ENCODE measurements at places on chromosomes 16 and 17. TPM values are rescaled to one million over a fixed set of nuclear protein-coding genes. Genes with fewer than 3 reads are reported as not detected.
A peak's percentile ranks its signal among the peaks of the same experiment; 100 is the strongest.

DNA sequence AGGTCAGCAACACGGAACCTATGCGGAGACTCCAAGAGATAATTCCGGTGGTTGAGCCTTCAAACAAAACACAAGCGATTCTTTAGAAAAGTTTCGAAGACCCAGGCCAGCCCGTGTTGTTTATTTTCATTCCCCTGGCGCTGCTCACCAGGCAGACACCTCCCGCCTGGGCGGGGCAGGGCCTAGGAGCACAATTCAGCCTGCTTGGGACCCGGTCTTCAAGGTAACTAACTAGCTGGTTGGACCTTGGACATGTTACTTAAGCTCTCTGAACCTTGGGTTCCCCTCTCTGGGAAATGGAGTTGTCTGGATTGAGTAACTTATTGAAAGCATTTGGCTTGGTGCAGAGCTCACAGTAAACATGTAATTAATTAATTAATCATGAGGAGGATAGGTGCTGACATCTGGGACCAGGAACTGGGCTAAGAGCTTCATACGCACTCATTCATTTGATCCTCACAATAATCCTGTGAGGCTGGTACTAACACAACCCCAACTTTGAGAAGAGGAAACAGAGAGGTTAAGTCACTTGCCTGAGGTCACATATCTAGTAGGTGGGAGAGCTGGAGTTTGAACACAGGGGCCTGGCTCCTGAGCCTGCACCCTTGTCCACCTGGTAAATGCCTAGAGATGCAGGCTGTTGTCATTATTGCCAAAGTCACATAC lies 125.3 kb upstream of the SMURF2 start:
- H3K36me3 ChIP-seq = peaks cover 48% of the 10 kb centered on the region
- no peak for DNase-seq
- no peak overlapping the region for H3K4me3 ChIP-seq
- peaks cover 14% of the 10 kb centered on the region for H3K4me1 ChIP-seq
- no peak overlapping the region for H3K27ac ChIP-seq

DNA sequence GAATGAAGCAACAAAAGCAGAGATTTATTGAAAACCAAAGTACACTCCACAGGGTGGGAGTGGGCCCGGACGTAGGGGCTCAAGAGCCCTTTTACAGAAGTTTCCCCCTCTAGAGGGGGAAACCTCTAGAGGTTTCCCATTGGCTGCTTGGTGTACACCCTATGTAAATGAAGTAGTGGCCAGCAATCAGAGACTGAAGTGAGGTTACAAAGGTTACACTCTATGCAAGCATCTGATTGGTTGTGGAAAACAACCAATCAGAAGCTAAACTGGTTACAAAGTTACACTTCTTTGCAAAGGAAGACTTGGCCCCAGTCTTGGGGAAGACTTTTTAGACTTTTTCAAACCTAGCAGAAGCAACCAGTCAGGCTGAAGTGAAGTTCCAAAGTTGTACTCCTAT lies 27.1 kb downstream of the CRAMP1 start:
- no peak for DNase-seq
- H3K27ac ChIP-seq = no peak overlapping the region
- no peaks in the 10 kb centered on the region for H3K27me3 ChIP-seq

Gene EIF3CL
- total RNA-seq = 155 TPM

GRCh38 chr16:87288753-87289362 lies 28.3 kb downstream of the C16orf95 start:
- H3K4me3 ChIP-seq = no peak overlapping the region
- no peaks in the 10 kb centered on the region for H3K36me3 ChIP-seq
- H3K27ac ChIP-seq = no peak overlapping the region
- H3K4me1 ChIP-seq = no peaks in the 10 kb centered on the region

Gene ELAC2
- total RNA-seq = 40.5 TPM

DNA sequence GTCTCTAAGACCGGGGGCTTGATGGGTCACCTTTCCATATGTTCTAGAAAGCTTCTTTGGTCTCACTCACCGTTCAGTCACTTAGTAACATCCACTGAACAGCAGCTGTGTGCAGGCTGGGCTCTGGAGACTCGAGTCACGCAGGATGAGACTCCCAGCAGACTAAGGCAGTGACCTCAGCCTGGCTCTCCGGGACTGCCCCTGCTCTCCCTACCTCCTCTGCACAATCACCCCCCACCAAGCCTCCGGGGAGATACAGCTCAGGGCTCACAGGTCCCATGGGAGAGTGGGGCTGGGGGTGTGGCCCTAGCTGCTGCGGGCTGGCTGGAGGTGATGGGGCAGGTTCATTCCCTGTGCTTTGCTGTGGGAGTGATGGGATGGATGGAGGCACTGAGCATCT lies 14.1 kb downstream of the FLYWCH2 start:
- no peak overlapping the region for H3K4me3 ChIP-seq
- H3K27me3 ChIP-seq = no peaks in the 10 kb centered on the region
- H3K27ac ChIP-seq = no peak overlapping the region
- no peak for DNase-seq
- peaks cover 4% of the 10 kb centered on the region for H3K36me3 ChIP-seq

DNA sequence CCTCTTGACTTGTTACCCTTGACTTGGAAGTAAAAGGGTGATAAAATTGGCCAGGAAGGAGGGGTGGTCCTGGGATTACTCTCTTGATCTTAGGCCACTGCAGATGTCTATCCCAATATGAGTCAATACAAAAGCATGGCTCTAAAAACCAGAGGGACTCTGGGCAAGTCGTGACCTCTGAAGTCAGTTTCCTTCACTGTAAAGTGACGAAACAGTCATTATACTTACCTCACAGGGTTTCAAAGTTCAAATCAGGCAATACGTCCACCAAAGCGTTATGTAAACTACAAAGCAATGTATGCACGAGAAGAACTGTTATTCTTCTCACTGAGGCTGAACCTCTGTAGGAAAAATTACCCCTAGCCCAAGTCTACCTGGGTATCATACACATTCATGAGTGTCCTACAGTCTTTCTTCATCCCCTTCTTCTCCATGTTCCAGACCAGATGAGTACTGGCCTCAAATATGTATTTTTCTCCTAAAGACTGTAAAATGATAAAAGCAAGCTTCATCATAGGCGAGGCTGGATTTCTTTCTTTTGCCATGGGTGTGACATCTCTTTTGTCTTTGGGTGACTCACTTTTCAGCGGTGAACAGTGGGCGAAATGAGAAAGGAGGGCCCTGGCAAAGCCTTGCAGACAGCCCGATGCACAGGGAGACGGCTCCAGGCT lies 34.5 kb upstream of the CLEC18B start:
- no peak for DNase-seq

GRCh38 chr17:82689077-82689476 lies 9.4 kb downstream of the RAB40B start:
- no peak overlapping the region for H3K4me3 ChIP-seq
- peak; percentile 60 for DNase-seq
- H3K27me3 ChIP-seq = no peaks in the 10 kb centered on the region
- no peaks in the 10 kb centered on the region for H3K36me3 ChIP-seq

- H3K27me3 ChIP-seq = no peaks in the 10 kb centered on the region
- no peak for DNase-seq
- no peaks in the 10 kb centered on the region for H3K36me3 ChIP-seq
- no peaks in the 10 kb centered on the region for H3K4me1 ChIP-seq
- no peak overlapping the region for H3K27ac ChIP-seq
These were observed 419.0 kb upstream of the ASIC2 start for GRCh38 chr17:33712120-33712519.

GRCh38 chr17:55432358-55433028 lies 10.9 kb upstream of the MMD start:
- no peak for DNase-seq
- no peak overlapping the region for H3K4me3 ChIP-seq
- H3K27ac ChIP-seq = peak overlapping the region; percentile 22
- H3K36me3 ChIP-seq = no peaks in the 10 kb centered on the region

- DNase-seq = no peak
- no peaks in the 10 kb centered on the region for H3K27me3 ChIP-seq
- H3K27ac ChIP-seq = no peak overlapping the region
- H3K4me1 ChIP-seq = no peaks in the 10 kb centered on the region
These were observed 22.9 kb upstream of the DNAJA2 start for GRCh38 chr16:46996391-46996790.
